ENCODE measurements at places on chromosomes 3 and 15. TPM values are rescaled to one million over a fixed set of nuclear protein-coding genes. Genes with fewer than 3 reads are reported as not detected.

GRCh38 chr15:48176957-48177356 lies 1.1 kb downstream of the MYEF2 start:
- DNase-seq = no peak
- H3K4me1 ChIP-seq = peaks cover 27% of the 10 kb centered on the region
- no peaks in the 10 kb centered on the region for H3K36me3 ChIP-seq
- no peak overlapping the region for H3K27ac ChIP-seq
- H3K27me3 ChIP-seq = no peaks in the 10 kb centered on the region

- no peaks in the 10 kb centered on the region for H3K36me3 ChIP-seq
- no peaks in the 10 kb centered on the region for H3K27me3 ChIP-seq
- no peaks in the 10 kb centered on the region for H3K4me1 ChIP-seq
- DNase-seq = no peak
- H3K4me3 ChIP-seq = no peak overlapping the region
- H3K27ac ChIP-seq = no peak overlapping the region
Measured at GRCh38 chr3:20230954-20231353, 44.9 kb upstream of the SGO1 start.

- no peaks in the 10 kb centered on the region for H3K36me3 ChIP-seq
- H3K4me3 ChIP-seq = no peak overlapping the region
- no peaks in the 10 kb centered on the region for H3K27me3 ChIP-seq
- no peak overlapping the region for H3K27ac ChIP-seq
Measured at GRCh38 chr3:109089265-109089664, 28.7 kb downstream of the MORC1 start.

DNA sequence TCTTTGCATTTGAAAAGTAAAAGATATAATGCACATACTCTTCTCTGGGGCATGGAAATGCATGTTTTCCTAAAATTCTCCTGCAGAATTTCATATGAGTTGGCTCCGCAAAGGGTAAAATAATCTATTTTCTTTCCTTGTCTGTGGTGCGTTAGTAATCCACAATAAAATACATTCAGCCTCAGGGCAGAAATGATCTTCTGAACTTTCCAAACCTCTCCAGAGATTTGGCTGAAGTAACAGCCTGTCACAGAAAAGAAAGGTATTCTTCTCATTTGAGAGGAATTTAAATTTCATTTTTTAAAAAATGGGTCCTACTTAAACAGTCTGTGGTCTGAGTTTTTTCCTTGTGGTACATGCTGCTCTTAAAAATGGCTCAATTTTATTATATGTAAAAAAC lies 182.7 kb upstream of the DCBLD2 start:
- H3K27ac ChIP-seq = no peak overlapping the region
- no peaks in the 10 kb centered on the region for H3K27me3 ChIP-seq
- H3K4me3 ChIP-seq = no peak overlapping the region
- no peak for DNase-seq
- H3K4me1 ChIP-seq = 0 out of 2 replicates have a peak, but pooled peaks cover 4% of the 10 kb centered on the region

DNA sequence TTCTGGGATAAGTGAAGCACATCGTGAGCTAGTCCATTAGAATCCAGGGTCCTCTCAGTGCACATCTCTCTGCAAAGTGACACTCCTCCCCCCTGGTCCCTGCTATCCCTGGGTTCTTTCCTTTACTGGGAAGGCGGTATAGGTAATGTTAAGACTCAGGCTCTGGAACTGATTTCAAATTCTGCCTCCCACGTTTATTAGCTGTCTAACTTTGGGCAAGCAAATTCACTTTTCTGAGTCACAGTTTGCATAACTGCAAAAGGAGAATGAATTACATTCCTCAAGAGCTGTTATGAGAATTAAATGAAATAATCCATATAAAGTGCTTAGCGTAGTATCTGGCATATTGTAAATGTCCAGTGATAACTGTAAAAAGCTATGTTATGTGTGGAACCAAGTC lies 168.1 kb upstream of the LRRN1 start:
- no peaks in the 10 kb centered on the region for H3K4me1 ChIP-seq
- H3K4me3 ChIP-seq = no peak overlapping the region
- H3K36me3 ChIP-seq = no peaks in the 10 kb centered on the region
- no peak for DNase-seq
- H3K27ac ChIP-seq = no peak overlapping the region

- no peaks in the 10 kb centered on the region for H3K36me3 ChIP-seq
- no peak overlapping the region for H3K4me3 ChIP-seq
- no peaks in the 10 kb centered on the region for H3K27me3 ChIP-seq
- no peak for DNase-seq
- H3K27ac ChIP-seq = no peak overlapping the region
- no peaks in the 10 kb centered on the region for H3K4me1 ChIP-seq
Measured at GRCh38 chr15:38746211-38746610, 181.6 kb upstream of the RASGRP1 start.

DNA sequence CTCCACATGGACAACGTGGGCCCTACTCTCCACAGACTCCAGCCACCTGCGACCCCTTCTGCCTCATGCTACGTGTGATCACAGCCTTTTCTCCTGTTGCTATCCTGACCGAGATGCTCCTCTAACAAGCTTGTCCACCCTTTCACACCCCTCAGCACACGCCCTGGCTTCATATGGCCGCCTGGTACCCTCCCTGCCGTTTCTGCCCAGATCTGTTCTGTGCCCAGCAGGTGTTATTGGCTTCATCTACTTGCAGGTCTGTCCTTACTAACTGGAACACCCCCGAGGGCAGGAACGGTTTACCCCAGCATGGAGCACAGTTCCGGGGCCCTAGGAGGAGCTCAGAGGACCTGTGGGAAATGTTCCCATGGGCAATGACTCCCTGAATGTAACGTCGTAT lies 9.9 kb downstream of the CHAC1 start:
- DNase-seq = no peak
- H3K4me1 ChIP-seq = peaks cover 11% of the 10 kb centered on the region
- no peak overlapping the region for H3K27ac ChIP-seq
- H3K27me3 ChIP-seq = no peaks in the 10 kb centered on the region

DNA sequence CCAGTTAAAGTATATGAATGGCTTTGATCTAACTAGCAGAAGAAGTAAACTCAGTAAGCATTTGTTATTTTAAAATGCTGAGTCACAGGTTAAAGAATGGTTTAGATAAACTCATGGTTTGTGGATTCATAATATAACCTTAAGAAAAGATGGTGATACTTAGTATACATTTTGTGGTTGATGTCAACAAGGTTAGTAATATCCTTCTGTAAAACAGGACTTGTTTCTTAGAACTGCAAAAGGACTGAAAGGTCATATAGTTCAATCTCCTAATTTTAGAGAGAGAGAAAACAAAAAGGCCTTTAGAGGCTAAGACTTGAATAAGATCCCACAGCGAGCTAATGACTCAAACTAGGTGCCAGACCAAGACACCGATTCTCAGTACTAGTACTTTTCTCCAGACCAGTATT lies 50.0 kb downstream of the STRIT1 start:
- H3K27me3 ChIP-seq = no peaks in the 10 kb centered on the region
- no peak overlapping the region for H3K4me3 ChIP-seq
- DNase-seq = no peak
- no peaks in the 10 kb centered on the region for H3K36me3 ChIP-seq

GRCh38 chr3:11915621-11916424 lies 69.1 kb upstream of the TAMM41 start:
- H3K4me1 ChIP-seq = no peaks in the 10 kb centered on the region
- no peak for DNase-seq
- no peak overlapping the region for H3K4me3 ChIP-seq
- H3K27me3 ChIP-seq = no peaks in the 10 kb centered on the region
- no peak overlapping the region for H3K27ac ChIP-seq
- no peaks in the 10 kb centered on the region for H3K36me3 ChIP-seq

- H3K4me3 ChIP-seq = peak overlapping the region; percentile 10
- peaks cover 9% of the 10 kb centered on the region for H3K4me1 ChIP-seq
- H3K27ac ChIP-seq = no peak overlapping the region
- peaks cover 12% of the 10 kb centered on the region for H3K36me3 ChIP-seq
- DNase-seq = peak; percentile 41
- peaks cover 4% of the 10 kb centered on the region for H3K27me3 ChIP-seq
Measured at GRCh38 chr15:73996939-73997338, 2.4 kb downstream of the PML start.

DNA sequence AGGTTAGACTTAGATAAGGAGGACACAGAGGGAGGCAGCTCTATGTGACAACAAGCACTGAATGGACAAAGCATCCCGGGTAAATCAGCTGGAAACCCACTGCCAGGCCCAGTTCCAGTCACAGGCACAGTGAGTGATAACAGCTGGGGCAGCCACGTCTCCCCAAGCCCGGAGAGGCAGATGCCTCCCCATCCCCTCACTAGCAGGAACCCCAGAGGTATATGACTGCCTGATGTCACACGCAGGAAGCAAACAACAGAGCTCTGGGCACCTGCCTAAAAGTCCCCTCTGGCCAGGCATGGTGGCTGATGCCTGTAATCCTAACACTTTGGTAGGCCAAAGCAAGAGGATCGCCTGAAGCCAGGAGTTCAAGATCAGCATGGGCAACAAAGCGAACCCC lies 18.2 kb downstream of the C15orf62 start:
- no peaks in the 10 kb centered on the region for H3K36me3 ChIP-seq
- H3K27me3 ChIP-seq = no peaks in the 10 kb centered on the region
- H3K4me1 ChIP-seq = peaks cover 52% of the 10 kb centered on the region
- DNase-seq = peak; percentile 37

Gene DAPK2
- 3.9 TPM for total RNA-seq

Gene DYNC1LI1
- 45.1 TPM for total RNA-seq

Gene ZNF774
- 1.5 TPM for total RNA-seq

Gene MGLL
- total RNA-seq = 0.83 TPM

Gene SLC38A3
- total RNA-seq = 3.0 TPM
